ENCODE measurements at places on chromosomes 1 and 21.

DNA sequence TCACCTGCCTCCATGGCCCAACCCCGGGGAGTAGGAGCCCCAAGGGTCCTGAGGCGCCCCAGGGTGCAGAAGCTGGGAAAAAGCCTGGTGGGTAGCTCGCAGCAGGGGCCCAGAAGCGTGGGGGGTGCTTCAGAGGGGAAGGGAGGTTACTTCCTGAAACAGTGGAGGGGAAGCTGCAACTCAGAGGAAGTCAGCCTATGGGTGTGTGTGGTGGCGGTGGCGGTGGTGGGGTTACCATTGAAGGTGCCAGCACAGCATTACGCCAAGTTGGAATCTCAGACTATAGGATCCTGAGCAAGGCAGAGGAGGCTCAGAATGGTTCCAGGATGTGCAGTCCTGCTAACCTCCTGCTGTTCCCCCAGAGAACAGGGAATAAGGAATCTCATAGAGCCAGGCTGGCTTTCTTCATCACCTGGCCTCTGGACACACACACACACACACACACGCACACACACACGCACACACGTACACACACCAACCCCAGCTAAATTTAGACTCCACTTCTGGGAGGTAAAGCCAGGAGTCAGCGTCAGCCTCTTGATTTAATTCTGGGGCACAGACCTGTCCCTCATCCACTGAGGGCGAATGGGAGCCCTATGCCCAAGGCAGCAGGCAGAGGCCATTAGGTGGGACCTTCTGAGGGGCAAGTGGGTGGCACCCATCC lies 1.3 kb downstream of the DENND4B start:
- no peak for DNase-seq

- DNase-seq = no peak
Observed at GRCh38 chr1:198024782-198025181, 107.6 kb downstream of the LHX9 start.

- no peak for DNase-seq
Observed at GRCh38 chr1:56442290-56442877, 137.0 kb downstream of the PLPP3 start.

DNA sequence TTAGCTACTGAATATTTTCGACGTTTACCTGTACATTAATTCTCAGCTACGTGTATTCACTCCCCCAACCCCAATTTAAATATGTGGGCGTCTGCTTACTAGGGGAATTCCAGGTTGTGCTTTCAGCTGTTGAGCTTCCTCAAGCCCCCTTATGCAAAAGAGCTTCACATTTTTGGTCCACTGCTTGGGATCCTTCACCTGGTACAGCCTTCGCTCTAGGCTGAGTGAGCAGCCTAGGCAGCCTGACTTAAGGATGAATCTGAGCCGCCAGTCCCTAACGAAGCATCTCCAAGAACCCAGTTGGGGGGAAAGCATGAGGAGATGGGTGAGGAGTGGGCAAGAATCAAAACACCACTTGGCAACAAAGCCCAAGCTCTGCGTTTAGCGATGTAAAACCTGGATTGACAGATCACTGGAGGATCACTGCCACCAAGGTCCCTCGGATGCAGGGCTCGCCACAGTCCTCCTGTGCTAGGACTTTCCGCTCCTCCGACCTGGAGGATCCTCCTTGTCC lies 674 bp downstream of the BCL10 start:
- DNase-seq = no peak

DNA sequence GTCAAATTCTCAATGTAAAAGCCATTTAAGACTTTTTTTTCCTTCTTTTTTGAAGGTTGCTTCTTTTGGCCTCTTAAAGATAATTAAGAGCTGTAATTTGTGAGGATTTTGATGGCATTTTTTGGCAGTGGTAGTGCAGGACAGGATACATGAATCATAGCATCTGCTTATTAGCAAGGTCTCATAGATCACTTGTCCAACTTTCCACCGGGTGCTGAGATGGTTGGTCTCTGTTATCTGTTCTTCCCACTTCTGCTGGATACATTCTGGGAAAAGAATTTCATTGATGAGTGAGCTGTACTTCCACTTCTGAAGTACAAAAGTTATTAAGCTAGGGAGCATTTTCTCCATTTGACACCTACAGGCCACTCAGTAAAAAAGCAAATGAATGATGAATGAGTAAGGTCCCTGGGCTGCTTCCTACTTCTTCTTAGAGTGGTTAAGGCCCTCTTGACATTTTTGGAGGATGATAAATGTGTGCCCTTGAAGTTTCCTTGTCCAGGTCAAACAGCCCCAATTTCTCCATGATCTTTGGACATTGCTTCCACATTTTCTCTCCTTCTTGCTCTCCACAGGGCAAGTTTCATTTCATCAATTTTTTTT lies 100.6 kb downstream of the ROR1 start:
- no peak for DNase-seq
